ENCODE measurements at places on chromosomes 11 and 22.
A peak's percentile ranks its signal among the peaks of the same experiment; 100 is the strongest.

- no peak for DNase-seq
Measured at GRCh38 chr11:94910779-94911178, 62.6 kb downstream of the CWC15 start.

GRCh38 chr11:117836077-117836960 lies 11.8 kb upstream of the FXYD2 start:
- no peak for DNase-seq

DNA sequence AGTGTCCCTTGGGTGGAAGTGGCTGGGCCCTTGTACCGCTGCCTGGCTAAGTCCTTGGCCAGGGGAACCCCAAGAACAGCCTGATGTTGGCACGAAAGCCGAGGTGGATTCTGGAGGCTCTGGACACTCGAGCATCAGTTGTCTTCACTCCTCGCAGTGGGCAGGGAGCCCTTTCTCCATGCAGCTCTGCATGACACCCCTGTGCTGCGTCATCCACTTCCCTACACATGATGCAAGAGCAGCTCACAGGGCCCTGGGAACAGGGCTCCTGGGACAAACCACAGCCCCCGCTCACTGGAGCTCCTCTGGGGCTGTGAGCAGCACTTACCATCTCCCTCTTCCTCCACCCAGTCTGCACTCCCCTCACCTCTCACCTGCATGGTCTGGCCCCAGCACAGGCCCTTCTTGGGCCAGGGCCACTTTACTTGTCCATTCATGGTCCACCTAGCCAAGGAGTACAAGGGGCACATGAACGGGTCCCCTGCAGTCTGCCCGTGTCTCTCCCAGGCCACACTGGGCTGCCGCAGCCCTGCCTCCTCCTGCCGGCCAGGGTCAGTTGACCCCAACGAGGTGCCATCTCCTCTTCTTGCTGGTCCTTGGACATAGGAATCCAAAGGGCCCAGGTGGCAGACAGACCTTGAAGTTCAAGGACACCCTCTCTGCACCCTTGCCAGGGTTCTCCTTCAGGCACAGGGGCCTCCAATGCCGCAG lies 66.5 kb downstream of the IGF2 start:
- DNase-seq = no peak

- DNase-seq = no peak
Measured at GRCh38 chr11:269146-269890, 8.9 kb upstream of the NLRP6 start.

DNA sequence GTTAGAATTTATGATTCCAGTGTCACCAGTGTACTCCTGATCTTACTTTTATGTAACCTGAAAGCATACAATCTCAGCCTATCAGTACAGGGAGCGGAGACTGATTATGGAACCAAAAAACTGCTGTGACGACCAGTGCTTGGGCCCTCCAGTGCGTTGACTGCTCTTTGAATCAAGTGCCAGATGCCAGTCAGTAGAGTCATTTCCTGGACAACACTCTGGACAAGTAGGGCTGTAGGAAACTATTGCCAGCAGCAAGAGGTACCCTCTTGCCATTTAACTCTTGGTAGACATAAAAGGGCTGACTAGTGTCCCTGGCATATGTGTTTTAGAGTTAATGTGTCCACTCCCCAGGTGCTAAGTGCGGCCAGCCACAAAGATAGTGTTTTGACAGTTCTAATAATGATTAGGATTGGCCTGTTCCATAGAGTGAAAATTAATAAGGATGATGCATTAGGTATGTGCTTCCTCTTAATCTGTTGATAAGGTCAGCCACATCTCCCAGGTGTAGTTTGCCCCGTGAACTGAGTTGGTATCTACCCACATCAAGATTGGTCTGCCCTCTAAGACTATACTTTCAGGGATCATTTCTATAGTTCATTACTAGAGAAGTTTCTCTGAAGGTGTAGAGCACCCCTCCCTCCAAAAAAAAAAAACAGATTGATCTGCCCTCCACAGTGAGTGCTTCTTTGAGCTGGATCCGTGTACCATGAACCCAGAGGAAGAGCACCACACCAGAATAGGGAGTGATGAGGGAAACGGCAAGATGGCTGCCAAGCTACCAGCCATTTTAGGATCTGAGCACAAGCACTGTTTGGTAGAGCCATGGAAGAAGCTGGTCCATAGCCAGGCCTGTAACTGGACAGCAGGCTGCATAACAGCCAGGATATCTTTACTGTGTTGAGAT lies 20.7 kb upstream of the AIFM3 start:
- DNase-seq = no peak

DNA sequence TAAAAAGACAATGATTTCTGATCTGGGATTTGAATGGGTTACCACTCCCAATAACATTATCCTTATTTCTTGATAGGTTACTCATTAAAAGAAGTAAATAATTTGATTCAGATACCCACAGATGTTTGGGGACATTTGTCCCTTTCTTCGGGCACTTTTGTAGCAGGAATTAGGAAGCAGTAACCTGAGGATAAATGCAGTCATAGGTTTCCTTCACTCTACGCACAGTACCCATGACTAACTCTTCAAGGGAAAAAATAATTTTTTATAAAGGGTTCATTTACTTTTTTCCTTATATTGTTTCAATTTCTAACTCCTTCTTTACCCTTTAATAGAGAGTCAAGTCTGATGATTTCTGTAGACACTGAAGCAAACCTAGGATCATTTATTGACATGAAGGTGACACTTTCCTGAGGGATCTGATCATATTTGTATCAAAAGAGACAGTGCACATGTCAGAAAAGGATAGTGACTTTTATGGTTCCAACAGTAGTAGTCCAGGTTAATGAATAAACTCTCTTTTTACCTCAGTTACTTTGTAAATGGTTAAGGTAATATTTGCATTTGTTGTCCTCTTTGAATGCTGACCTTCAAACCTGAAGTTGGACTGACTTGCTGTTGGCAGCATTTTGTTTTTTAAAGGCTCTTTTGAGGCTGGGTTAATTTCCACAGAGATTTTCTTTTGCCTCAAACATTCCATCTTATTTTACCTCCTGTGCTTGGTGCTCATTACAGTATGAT lies 1072.0 kb downstream of the LRRC4C start:
- no peak for DNase-seq

GRCh38 chr22:31969789-31970489 lies 25.6 kb downstream of the YWHAH start:
- peak; percentile 62 for DNase-seq

GRCh38 chr22:38959590-38959989 lies 2.2 kb downstream of the APOBEC3A start:
- no peak for DNase-seq

GRCh38 chr11:62747475-62748160 lies 6.3 kb downstream of the ZBTB3 start:
- no peak for DNase-seq

DNA sequence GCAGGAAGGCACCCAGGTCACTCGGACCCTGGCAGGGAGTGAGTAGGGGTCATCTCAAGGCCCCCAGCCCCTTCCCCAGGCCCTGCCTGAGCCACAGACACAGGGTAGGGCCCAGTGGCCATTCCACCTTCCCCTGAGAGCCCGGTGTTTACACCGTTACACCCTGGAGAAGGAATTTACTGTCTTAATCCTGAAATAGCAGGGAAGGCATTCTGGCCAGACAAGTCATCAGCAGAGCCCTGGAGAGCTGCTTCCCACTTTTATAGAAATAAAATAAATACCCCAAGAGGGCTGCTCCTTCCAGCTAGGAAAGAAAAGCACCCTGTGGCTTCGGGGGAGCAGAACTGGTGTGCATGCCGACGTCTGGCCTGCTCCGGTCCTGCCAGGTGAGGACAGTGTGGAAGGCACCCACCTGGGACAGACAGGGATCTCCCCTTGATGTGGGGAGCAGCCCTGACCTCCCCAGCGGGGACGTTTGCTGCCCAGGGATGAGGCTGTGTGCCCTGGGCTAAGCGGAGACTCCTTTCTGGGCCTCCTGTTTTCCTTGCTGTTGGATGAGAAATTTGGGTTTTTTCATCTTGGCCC lies 180.0 kb downstream of the MN1 start:
- no peak for DNase-seq
